ENCODE measurements at places on chromosomes 3 and 15.
A peak's percentile ranks its signal among the peaks of the same experiment; 100 is the strongest.

- DNase-seq, result no peak
Measured at GRCh38 chr3:125401402-125401801, 26.3 kb upstream of the ZNF148 start.

GRCh38 chr3:42501681-42502428 lies 588 bp upstream of the VIPR1 start:
- no peak for DNase-seq

- no peak for DNase-seq
Measured at GRCh38 chr3:59268170-59268569, 218.3 kb upstream of the CFAP20DC start.

DNA sequence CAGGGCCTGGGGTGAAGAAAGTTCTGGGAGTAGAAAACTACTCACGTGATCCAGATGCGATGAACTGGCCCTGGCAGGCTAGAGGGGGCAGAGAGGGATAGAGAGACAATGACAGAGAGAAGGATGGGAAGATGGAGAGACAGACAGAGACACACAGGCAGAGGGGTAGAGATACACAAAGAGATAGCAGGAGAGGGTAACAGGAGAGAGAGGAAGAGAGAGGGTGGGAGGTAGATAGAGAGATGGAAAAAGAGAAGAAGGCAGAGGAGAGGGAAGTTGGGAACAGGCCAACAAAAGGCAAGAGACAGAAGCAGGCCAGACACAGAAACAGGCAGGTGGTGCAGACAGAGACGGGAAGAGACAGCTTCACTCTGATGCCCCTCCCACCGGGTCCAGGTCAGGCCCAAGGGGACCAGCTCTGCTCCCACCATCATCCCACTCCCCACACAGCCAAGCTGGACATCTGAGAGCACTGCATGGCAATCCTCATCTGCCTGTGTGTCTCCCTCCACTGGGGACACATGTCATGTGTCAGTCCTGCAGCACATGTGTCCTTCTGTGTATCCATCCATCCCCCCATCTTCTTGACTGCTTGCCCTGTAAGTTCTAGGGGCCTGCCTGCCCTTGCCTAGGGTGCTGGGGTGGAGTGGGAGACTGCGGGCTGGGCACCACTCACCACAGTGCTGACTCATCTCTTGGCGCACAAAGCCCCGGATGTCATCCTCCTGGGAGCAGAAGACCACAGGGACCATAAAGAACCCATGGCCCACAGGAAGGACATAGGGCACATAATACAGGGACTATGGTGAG lies 2.2 kb upstream of the UCN2 start:
- DNase-seq, result no peak

GRCh38 chr15:31156226-31156625 lies 54.7 kb upstream of the TRPM1 start:
- DNase-seq, result no peak

DNA sequence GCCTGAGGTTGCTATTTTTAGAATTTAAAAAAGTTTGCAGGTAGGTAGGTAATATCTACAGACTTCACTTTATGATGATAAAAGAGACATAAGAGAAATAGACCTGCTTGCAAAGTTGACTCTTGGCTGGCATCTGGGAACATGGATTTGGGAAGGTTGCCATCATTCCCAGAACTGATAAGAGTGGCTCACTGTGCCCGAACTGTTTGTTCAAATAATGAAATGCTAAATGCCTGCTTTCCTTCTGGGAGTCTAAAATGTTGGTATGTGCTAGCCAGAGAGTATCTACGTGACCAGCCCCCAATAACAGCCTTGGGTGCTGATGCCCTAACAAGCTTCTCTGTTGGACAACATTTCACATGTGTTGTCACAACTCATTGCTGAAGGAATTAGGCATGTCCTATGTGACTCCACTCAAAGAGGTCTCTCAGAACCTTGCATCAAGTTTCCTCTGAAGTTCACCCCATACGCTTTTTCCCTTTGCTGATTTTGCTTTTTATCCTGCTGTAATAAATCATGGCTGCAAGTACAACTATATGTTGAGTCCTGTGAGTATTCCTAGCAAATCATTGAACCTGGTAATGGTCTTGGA lies 95.5 kb downstream of the FHIT start:
- DNase-seq, result no peak

DNA sequence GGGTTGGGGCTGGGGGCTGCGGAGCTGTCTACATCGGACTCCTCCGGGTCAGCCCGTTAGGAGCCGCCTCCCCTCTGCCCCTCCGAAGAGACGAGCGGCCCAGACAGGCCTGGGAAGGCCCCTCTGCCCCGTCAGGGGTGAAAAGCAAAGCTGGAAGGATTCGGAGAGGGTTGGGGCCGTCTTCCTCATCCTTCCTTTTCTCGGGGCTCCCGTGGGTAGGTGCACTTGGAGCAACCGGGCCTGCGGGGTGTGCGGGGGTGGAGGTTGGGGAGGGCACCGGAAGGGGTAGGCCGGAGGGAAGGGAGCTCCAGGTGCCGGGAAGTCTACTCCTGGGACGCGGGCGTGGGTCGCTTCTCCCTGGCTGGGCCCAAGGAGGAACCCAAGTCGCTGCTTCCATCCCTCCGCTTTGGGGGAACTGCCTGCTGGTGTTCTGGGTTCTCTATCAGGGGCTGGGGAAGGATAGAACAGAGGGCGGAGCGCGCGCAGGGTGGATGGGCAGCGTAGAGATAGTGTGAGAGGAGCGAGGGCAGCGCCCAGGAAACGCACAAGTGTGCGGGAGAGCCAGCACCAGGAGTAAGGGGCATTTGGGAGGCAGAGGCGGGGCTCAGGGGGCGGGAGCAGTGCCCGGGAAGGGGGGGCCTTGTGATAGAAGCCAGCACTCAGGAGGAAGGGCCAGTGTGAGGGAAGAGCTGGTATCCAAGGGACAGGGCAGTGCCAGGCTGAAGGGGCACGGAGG lies 590 bp downstream of the POLR2H start:
- peak; percentile 85 for DNase-seq

DNA sequence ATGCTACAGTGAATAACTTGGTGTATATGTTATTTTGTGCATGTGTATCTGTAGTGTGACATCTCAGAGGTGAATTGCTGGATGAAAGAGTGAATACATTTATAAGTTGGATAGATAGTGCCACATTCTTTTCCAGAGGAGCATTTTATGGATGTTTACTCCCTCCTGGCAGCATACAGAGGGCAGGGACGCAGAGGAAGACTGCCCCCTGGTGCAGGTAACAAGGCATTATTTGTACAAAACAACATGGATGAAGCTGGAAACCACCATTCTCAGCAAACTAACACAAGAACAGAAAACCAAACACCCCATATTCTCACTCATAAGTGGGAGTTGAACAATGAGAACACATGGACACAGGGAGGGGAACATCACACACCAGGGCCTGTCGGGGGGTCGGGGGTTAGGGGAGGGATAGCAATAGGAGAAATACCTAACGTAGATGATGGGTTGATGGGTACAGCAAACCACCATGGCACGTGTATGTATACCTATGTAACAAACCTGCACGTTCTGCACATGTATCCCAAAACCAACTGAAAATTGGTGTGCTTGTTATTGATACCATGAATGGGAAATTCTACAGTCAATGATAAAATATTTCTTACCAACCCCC lies 57.9 kb upstream of the CTXND1 start:
- no peak for DNase-seq

GRCh38 chr15:100580414-100580813 lies 21.6 kb downstream of the LINS1 start:
- DNase-seq, result no peak

DNA sequence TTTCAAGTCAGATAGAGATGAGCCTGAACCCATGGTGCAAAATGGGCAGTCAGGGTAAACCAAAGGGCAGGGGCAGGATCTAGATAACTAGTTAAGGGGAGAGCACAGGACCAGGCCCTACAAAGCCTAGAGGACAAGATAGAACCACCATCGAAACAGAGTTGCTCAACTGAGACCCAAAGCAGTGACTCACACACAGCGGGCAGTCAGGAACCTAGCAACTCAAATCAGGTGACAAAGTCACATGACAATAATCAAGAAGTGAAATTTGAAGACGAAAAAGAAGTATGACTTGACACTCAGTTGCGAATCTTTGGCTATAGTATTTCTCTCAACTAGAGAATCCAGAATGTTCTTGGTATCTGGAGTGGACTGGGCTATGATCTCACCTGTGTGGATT lies 136.0 kb upstream of the PTPRG start:
- DNase-seq, result no peak

GRCh38 chr3:38519000-38519399 lies 22.9 kb downstream of the EXOG start:
- no peak for DNase-seq

DNA sequence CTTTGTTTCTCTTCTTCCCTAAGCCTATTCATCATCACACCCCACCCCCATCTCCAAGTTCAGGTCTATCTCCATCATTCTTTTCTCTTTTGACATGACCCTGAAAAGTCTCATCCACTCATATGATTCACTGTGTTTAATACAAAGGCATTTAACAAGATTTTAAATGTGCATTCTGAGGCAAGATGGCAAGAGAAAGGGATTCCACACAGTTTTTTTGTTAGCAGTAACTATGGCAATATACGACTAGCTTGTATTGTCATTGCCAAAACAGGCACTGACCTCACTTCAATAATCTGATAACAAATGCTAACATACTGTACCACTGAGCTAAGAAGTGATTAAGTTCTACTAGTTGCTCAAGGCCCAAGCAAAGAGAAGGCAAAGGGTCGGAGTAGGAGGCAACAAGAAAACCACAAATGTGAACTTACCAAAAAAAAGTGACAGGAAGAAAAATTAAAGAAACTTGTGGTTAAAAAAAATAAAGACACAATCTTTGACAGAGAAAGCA lies 53.2 kb downstream of the FBN1 start:
- no peak for DNase-seq

GRCh38 chr3:32685543-32686185 lies 676 bp downstream of the CNOT10 start:
- DNase-seq, result no peak

DNA sequence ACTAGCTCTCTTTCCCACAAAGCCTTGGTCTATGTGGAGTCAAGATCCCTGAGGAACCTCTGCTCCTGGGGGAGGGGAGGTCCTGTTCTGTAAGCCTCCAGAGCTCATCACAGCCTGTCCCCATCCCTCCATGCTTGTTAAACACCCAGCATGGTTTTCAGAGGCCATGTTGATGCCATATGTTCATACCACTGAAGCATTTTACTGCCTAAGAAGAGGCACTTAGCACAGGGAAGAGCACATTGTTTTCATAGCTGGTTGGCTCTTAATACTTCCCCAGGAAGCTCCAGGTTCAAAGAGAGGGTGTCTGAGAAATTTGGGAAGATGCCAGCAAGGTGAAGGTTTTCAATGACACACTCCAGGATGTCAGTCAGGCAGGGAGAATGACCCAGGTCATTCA lies 25.6 kb downstream of the CPNE4 start:
- no peak for DNase-seq

DNA sequence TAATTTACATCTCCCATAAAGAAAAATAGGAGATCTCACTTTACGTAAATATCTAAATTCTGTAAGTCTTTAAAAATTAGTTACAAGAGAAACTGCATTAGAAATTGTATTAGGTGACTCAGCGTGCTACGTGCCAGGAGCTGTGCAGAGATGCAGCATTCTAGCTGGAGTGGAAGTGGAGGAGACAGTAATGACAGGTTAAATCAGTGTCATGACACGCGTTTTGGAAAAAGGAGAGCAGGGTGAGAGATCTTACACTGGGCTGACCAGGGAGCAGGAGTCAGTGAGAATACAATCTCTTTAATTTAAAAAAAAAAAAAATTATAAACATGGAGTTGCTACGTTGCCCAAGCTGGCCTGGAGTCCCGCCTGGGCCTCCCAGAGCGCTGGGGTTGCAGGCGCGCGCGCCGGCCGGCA lies 635 bp downstream of the TUBGCP5 start:
- no peak for DNase-seq

DNA sequence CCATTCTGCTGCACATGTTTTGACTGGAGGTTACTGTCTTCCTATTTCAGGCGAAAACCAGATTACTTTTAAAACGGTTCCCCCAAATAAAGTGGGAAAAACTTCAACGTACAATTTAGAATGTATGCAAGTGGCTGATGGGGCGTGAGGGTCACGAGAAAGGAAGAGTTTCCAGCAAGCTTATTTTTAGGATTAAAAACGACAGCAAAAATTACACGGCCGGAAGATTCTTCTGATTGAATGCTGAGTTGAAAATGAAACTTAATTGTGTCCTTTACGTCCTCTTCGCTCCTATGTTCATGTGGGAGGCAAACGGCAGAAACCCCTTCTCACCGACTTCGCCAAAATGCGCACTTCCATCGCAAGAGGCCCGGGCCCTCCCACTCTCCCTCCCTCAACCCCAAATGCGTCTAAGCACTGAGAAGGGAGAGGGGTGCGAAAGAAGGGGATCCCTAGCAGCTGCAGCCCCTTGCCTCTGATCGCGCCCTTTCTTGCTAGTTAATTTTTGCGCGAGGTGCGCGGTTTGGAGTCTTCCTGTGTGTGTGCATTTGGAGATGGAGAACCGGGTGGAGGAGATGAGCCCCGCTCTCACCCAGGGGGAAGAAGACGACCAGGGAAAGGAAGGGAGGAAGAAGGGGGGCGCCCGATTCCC lies 656 bp downstream of the CD47 start:
- DNase-seq, result peak; percentile 64

DNA sequence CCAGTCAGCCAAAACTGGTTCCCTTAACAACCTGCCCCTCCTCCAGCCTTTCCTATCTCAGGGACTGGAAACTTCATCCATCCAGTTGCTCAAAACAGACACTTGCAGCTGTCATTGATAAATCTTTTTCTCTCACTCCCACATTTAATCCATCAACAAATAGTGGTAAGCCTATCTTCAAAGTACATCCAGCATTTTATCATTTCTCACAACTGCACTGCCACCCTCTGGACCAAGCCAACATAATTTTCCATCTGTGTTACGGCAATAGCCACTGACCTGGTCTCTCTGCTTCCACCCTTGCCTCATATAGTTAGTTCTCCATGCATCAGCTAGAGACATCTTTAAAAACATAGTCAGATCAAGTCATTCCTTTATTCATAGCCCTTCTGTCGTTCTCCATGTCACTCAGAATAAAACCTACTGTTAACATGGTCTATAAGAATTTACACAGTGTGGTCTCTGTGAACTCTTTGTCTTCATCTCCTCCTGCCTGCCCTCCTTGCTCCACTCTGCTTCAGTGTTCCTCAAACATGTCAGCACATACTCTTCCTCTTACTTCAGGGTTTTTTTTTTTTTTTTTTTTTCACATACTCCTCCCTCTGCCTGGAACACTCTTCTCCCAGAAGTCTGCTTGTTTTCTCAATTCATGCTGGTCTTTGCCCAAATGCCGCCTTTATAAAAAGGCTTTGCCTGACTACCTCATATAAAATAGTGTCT lies 102.5 kb upstream of the COL6A5 start:
- no peak for DNase-seq

Measured in hippocampal formation (tissue), 2 donors.